ENCODE measurements at places on chromosomes 3 and 15.

DNA sequence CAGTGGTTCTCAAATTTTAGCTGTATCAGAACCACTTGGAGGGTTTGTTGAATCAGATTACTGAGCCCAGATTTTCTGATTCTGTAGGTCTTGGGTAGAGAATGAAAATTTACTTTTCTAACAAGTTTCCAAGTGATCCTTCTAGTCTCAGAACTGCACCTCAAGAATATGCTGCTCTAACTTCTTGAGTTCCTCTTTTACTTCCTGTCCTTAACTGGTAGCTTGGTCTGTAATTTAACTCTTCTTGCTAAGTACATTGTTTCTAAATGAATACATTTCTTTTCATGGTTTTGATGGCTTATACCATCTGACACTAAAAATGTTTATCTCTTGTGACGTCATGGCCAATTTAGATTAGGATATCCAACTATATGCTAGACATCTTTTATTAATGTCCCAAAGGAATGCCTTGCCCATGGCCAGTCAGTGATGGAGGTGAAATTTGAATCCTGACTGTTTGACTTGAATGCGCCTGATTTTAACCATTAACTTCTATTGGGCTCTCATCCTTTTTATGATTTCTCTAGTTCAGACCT is 262.6 kb upstream of the NAALADL2 start:
- no peak for DNase-seq

GRCh38 chr15:34362047-34362773 is 4.8 kb downstream of the LPCAT4 start:
- no peak for DNase-seq

DNA sequence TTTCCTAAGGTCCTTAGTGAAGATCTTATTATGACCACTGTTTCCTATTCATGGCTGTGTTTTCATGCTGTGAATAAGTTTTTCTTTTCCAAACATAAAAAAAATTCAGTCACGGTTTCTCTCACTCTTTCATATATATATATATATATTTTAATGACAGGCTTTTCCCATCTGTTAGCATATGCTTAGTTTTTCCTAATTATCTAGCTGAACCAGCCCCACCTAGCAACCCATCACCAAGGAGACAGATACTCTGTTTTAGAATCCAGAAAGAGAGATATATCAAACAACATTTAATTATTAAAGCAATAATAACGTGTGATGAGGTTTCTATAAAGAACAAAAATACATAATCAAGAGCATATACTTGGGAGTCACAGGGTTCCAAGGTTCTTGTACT is 58.3 kb downstream of the TMCC1 start:
- no peak for DNase-seq

DNA sequence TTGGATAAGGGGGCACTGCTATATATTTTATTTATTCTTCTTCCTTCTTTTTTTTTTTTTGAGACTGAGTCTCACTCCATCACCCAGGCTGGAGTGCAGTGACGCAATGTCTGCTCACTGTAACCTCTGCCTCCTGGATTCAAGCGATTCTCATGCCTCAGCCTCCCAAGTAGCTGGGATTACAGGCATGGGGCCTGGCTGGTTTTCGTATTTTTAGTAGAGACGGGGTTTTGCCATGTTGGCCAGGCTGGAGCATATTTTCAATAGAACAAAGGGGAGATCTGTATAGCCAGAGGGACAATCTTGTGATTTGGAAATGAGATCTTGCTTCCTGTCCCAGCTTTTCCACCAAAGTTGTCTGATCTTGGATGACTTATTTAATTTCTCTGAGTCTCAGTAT is 133.1 kb upstream of the ABHD17C start:
- DNase-seq, result no peak

GRCh38 chr3:157810924-157811718 is 295.1 kb downstream of the SHOX2 start:
- no peak for DNase-seq

DNA sequence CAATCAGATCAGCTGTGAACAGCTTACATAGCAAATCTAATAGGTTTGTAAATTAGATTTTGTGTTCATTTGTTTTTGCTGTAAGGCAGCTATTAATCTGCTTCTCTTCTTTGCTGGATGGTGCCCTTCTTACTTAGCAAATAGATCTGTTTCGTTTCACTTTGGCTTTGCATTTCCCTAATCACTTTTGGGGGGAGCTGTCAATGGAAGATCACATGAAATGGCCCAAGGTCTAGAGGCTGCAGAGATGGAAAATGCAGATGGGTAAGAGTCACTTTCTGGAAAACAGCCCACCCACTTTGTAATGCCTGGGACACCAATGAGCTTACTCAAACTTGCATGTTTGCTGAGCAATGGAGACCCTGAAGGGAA is 36.4 kb downstream of the ST8SIA2 start:
- DNase-seq, result no peak

- peak; percentile 61 for DNase-seq
Observed at GRCh38 chr3:50251220-50251619, 15.2 kb downstream of the GNAI2 start.

- DNase-seq, result no peak
Observed at GRCh38 chr3:71599416-71599815, 15.9 kb upstream of the FOXP1 start.

- DNase-seq, result no peak
Observed at GRCh38 chr3:3403700-3404099, 224.2 kb upstream of the CRBN start.

- no peak for DNase-seq
Observed at GRCh38 chr3:71495708-71496472, 87.6 kb downstream of the FOXP1 start.

- no peak for DNase-seq
Observed at GRCh38 chr3:53570709-53571108, 76.3 kb downstream of the CACNA1D start.

- DNase-seq, result no peak
Observed at GRCh38 chr15:26721232-26721967, 51.5 kb downstream of the GABRB3 start.

- no peak for DNase-seq
Observed at GRCh38 chr15:66698318-66698961, 3.6 kb upstream of the SMAD6 start.

GRCh38 chr15:69767191-69767590 is 314.6 kb downstream of the RPLP1 start:
- no peak for DNase-seq

GRCh38 chr15:48371961-48372360 is 40.7 kb downstream of the DUT start:
- no peak for DNase-seq

DNA sequence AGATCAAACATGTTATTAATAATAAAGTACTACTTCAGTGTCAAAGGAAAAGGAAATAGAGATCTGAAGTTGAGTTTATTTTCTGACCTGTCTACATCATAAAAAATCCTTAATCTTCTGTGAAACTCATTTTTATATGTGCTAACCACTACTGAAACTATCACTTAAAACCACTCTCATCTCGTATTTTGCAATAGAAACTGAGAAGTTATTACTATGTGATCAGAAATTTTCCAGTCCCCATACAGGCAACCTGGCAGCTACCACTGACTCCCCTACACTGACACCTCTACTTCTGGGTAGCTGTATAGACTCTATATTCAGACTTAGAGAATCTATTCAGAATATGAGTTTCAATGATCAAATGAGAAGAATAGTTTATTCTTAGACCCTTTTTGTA is 8.3 kb downstream of the HDGFL3 start:
- DNase-seq, result no peak

- DNase-seq, result no peak
Observed at GRCh38 chr3:17077606-17078005, 192.9 kb downstream of the PLCL2 start.

Measured in activated CD4-positive, alpha-beta T cell treated with anti-CD3 and anti-CD28 coated beads for 4 hours (primary cell).